ENCODE measurements at places on chromosomes 16 and 17.

DNA sequence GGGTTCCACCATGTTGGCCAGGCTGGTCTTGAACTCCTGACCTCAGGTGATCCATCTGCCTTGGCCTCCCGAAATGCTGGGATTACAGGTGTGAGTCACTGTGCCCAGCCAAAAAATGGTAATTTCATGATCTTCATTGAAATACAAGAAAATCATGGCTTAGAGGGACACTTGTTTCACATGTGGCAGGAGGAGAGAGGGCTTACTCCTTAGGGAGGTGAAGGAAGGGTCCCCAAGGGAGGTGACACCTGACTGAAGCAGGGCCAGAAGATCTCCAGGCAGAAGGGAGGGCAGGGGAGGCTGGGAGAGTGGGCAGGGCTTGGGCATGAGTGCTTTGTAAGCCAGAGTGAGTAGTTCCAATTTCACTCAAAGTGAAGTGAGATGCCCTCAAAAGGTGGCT is 20.0 kb upstream of the ITGAX start:
- no peak for DNase-seq

DNA sequence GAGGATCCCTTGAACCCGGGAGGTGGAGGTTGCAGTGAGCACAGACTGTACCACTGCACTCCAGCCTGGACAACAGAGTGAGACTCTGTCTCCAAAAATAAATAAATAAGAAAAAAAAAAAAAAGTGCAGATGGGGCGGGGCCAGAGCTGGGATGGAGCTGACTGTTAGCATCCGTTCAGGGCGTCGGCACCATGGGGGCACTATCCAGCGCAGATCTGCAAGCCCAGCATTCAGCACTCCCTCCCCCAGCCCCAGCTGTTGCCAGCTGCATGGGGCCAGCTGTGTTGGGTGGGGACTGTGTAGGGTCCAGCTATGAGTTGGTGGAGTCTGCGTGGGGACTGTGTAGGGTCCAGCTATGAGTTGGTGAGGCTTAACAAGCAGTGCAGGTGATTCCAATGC is 13.3 kb downstream of the GPRC5C start:
- no peak for DNase-seq

- DNase-seq = no peak
Measured at GRCh38 chr17:79340333-79341221, 266.0 kb downstream of the ENGASE start.

DNA sequence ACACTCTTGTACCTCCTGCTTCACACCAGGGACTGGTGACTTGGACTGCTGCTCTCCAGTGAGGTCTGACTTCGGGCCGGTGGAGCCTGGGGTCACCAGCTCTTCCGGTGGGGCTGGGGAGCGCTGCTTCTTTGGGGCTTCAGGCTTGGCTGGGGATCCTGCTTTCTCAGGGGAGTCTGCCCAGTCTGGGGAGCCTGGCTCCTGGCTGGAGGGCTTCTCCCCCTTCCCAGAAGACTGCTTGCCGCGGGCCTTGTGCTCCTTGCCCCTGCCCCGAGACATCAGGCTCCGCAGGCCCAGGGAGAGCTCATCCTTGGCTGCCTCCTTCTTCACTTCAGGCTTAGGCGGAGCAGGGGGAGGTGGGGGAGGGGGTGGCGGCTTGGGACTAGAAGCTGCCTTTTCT is 52.4 kb downstream of the MYO18A start:
- DNase-seq = no peak

DNA sequence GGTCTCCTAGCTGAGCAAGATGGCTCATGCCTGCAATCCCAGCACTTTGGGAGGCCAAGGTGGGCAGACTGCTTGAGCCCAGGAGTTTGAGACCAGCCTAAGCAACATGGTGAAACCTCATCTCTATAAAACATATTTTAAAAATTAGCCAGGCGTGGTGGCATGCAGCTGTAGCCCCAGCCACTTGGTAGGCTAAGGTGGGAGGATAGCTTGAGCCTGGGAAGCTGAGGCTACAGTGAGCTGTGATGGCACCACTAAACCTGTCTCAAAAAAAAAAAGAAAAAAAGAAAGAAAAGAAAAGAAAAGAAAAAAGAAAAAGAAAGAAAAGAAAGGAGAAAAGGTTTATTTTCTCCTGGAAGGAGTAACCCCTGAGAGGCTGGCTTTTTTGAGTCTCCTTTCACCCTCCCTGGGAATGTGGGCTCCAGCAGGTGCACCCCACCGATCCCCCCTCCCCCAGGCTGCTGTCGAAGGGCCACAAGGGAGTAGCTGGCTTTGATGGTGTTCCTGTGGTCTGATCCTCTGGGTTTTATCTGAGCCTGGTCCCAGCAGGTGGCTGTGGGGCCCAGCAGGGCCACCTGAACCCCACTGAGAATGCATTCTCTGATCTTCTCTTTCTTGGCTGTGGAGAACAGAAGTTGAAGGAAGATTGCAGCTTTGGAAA is 29.9 kb upstream of the TNRC6C start:
- DNase-seq = no peak

- no peak for DNase-seq
Measured at GRCh38 chr16:13021996-13022395, 120.6 kb downstream of the SHISA9 start.

DNA sequence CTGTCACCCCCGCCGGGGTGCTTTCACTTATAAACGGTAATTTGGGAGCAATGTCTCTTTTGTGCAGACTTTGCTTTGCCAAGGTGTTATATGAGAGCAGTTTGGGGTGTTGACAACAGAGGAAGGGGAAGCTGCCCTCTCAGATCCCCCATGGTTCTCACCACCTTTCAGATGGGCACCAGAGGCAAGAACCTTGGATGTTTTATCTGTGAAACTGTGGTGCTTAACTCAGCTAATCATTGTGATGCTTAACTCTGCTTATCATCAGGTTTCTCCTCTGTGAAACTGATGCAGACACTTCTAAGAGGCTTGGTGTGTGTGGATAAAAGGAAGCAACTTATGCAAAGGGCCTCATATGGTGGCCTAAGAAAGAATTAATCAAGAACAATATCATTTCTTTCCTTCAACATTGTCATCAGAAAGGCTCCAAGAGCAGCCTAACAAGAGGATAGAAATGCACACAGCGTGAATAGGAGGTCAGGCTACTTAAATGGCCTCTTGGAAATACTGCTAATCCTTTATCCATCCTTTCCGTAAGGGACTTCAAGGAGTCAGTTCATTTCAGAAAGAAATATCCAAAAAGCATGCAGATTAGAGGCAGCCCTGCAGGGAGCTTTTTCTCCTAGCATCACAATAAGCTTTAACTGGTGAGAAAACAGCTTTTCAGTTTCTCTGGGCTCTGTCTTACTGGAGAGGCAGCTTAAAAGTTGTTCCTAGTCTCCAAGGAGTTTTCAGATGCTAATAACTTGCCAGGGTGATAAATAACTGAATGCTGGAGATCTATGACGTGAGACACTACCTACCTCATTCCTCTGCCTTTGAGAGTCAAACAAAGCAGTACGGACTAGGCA is 55.1 kb upstream of the CLEC3A start:
- DNase-seq = no peak

DNA sequence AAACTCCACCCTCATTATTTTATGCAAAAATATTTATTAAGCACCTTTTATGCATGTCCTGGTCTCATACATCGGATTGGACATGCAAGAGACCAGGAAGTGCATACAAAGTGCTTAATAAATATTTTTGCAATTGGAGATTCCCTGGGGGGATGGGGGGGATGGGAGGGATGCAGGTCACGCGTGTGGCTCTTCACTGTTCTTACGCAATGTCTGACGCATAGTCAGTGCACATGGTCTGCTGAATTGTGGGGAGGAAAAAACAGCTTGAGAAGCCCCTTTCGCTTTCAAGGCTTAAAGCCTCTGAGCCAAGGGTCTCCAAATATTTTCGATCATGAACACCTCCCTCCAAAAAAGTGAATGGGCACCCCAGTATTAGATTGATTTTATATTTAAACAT is 96.7 kb upstream of the XYLT1 start:
- no peak for DNase-seq

DNA sequence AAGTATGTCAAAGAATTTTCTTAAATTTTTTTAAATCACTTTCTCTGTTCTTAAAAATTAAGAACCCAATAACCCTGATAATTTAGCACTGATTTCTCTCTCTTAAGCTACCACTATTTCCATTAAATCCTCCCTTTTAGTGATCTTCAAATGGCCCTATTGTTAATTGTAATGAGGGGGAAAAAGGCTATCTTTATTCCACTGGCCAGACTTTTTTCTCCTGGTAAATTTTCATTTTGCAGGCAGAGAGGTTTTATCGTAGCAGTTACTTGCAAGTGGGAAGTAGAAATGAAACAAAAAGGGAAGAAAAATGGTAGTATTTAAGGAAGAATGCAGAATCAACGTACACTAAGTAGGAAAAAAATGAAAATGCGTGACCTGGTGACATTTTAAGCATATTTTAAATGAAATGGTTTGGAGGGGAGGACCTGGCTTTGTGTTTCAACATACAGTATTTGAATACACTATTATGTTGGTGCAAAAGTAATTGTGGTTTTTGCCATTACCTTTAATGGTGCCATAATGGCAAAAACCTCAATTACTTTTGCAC is 224.9 kb downstream of the TANC2 start:
- no peak for DNase-seq

DNA sequence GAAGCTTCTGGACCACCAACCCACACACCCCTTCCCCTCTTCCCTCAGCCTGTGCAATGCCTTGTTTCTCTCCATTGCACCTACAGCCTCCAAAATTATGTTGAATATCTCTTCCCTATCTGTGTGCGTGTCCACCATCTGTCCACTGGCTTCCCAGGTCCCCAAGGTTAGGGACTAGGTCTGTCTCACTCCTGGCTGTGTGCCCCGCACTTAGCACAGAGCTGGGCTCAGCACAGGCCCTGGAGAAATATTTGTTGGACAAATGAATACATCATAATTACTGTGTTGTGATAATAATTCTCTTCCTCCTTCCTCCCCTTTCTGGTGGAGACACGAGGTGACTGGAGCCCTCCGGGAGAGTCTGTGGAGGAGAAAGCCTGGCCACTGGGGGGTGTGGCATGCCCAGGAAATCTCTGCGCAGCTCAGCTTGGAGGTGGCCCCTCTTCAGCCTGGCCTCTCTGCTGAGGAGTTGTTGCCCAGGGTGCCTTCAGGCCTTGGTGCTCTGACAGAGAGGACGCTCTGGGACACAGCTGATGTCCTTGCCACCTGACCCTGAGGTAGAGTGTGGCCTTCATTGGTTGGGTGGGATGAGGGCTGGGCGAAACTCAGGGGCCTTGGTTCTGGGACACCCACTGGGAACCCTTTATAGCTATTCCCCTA is 3.3 kb upstream of the BRD7 start:
- DNase-seq = peak; percentile 49

- no peak for DNase-seq
Measured at GRCh38 chr16:3587547-3588110, 10.4 kb upstream of the NLRC3 start.

GRCh38 chr16:11349599-11350276 is 4.5 kb downstream of the RMI2 start:
- DNase-seq = no peak

DNA sequence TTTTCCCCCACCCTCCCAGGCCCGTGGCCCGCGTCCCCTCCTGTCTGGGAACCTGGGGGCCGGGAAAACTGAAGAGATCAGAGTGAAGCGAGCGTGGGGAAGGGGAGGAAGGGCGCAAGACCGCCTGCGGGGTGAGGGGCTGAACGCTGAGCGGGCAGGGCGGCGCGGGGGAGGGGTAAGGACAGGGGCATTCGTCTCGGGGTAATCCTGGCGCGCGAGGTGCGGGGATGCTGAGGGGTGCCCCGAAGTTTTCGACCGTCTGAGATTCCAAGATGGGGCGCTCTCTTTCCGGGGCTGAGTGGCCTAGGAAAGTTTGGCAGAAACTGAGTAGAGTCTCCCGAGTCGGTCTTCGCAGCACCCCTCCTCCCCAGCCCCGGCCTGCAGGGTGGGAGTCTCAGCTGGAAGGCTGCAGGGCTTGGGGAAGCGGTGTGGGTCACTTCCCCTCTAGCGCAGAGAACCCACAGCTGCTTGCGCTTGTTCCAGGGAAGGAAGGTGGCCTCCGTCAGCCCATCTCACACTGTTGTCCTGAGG is 555 bp downstream of the TTYH2 start:
- no peak for DNase-seq

DNA sequence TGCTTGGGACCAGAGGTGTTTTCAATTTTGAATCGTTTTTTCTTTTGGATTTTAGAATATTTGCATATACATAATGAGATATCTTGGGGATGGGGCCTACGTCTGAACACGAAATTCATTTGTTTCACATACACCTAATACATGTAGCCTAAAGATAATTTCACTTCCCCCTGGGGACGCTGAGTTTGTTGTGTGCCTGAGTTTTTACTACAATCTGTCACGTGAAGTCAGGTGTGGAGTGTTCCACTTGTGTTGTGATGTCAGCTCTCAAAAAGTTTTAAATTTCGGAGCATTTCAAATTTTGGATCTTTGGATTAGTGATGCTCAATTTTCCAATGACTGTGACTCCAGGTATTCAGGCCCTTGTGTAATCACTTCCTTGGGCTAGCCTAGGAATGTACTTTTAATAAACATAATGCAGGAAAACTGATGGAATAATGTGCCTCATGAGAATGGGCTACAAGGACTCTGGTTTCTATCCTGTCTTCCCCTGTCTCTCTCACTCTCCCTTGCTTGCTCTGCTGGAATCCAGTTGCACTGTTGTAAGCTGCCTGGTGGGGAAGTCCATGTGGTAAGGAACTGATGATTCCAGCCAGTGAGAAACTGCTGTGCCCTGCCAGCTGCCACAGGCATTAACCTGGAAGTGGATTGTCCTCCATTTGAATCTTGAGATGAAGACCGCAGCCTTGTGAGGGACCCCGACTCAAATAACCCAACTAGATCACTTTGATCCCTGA is 403.8 kb downstream of the SHISA9 start:
- no peak for DNase-seq

DNA sequence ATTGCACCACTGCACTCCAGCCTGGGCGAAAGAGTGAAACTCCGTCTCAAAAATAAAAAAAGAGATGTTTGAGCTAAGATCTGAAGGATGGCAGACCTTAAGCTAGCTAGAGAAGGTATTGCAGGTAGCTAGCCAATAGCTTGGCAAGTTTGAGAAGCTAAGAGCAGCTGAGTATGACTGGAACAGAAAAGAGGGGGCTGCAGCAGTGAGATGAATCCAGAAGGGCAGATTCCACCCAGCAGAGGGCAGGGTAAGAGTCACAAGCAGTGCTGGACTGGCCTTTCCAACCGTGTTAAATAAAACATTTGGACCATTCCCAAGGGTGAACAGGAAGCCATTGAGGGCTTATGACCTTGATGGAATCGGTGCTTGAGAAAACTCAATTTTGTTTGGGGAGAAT is 5.7 kb upstream of the PHAF1 start:
- DNase-seq = no peak

GRCh38 chr17:59366773-59367656 is 35.6 kb downstream of the YPEL2 start:
- DNase-seq = peak; percentile 66

DNA sequence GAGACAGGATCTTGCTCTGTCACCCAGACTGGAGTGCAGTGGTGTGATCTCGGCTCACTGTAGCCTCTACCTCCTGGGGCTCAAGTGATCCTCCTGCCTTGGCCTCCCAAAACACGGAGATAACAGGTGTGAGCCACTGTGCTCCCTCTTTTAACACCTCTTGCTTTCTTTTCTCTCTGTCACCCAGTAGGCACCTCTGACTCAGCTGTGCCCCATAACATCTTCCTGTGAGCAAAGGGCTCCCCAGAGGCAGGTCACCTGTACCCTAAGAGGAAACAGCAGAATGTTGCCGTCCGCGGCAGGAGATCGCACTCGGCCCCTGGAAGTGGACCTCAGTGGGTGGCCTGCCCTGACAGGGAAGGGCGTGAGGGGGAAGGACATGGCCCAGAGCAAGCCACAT is 918 bp upstream of the NLRC3 start:
- no peak for DNase-seq

All from COR-L47 (cell line).